Aorta (tissue), 5 donors: ENCODE measurements at places on chromosomes 5 and 9. TPM values are rescaled to one million over a fixed set of nuclear protein-coding genes. Genes with fewer than 3 reads are reported as not detected.

DNA sequence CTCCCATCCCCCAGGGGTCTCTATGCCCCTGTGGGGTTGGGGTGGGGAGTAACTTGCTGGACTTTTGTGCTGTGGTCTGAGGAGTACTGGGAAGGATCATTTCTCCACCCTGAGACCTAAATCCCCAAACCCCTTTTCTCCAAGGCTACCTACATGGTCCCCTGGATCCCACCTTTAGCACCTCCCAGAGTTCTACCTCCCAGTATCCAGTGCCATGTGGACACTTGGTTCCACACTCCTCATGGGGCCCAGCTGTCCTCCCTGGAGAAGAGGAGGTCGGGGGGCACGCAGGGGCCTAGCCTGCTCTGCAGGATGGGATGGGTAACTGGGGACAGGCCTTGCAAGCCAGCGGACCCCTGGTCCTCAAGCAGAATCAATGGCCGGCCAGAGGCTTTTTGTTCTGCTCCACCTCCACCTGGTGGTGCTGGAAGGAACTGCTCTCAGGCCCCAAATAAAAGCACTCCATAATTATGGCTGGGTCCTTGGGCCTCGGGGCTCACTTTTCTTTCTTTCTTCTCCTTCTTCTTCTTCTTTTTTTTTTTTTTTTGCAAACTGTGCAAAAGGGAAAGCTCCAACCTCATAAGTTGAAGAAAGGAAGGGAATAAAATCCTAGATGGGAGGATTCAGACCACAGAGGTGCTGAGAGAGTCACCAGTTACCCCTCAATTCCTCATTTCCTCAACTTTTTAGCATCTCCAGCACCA is 68.4 kb downstream of the PSD2 start:
- peak; percentile 87 for DNase-seq

DNA sequence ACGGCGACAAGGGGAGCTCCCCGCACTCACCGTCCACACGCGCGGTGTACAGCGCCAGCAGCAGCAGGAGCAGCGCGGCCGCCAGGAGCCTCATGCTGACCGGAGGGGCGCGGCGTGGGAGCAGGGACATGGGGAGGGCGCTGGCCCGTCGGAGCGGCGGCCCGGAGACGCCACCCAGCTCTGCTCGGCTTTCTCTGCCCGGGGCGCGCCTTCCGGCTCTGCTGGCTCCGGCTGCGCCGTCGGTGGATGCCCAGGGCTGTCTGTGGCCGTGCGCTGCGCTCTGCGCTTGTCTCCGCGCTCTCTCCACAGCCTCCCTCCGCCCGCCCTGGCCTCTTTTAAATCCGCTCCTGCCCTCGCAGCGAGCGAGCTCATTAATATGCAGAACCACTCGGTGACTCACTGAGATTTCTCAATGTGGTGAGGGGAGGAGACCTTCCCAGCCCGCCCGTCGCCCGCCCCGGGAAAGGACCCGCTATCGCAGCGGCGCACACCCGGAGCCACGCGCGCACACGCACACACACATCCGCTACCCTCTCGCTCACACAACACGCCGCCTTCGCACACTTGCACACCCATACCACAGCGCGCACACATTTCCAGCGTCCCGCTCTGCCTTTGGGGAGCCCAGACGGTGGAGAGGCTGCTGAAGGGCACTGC is at the start of gene CXCL14:
Gene CXCL14, minus strand, starts transcription at position 307 of the 657 bp plus-strand sequence. Its CDS starts 213 bp downstream, at position 94.
- DNase-seq, result peak; percentile 84

The FGFR4 gene
- 0.23 TPM for total RNA-seq

The NCS1 gene
- total RNA-seq, result 72.1 TPM

DNA sequence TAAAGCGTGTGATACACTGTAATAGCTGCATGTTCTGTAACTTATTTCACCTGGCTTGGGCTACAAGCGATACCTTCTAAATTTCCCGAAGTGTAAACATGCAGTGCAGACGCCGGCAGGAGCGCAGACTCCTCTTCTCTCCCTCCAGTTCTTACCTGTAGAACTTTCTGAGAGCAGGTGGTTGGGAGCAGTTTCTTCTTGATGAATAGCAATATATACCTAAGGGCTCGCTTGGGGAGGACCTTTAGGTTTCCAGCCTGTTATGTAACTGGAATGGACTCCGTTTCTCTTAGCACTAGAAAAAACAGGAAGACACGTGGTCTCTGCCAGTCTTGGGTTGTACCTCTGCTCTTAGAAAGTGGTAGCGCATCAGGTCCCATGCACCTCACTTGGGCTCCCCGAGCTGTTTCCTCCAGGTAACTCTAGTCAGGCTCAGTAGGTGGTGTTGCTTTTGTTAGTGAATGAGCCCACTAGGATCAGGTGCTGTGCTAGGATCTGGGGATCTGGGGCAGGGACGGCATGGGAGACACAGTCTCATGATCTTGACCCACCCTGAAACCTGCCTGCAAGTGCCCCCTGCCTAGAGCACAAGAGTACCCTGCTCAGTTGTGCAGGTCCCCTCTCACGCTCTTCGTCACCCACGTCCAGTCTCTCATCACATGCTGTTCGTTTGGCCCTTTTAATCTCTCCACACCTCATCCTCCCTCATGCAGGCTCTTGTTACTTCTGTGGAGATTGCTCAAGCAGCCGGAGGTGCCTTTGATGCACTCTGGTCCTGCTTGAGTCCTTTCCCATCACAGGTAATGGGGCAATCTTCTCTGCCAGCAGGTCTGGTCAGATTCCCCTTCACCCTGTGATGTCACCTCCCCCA is 2.8 kb downstream of the TENT4A start:
- no peak for DNase-seq

- no peak for DNase-seq
These were observed 21.0 kb downstream of the DHX29 start for GRCh38 chr5:55286411-55286933.

GRCh38 chr9:3863111-3863528 is 337.3 kb upstream of the RFX3 start:
- peak; percentile 49 for DNase-seq

DNA sequence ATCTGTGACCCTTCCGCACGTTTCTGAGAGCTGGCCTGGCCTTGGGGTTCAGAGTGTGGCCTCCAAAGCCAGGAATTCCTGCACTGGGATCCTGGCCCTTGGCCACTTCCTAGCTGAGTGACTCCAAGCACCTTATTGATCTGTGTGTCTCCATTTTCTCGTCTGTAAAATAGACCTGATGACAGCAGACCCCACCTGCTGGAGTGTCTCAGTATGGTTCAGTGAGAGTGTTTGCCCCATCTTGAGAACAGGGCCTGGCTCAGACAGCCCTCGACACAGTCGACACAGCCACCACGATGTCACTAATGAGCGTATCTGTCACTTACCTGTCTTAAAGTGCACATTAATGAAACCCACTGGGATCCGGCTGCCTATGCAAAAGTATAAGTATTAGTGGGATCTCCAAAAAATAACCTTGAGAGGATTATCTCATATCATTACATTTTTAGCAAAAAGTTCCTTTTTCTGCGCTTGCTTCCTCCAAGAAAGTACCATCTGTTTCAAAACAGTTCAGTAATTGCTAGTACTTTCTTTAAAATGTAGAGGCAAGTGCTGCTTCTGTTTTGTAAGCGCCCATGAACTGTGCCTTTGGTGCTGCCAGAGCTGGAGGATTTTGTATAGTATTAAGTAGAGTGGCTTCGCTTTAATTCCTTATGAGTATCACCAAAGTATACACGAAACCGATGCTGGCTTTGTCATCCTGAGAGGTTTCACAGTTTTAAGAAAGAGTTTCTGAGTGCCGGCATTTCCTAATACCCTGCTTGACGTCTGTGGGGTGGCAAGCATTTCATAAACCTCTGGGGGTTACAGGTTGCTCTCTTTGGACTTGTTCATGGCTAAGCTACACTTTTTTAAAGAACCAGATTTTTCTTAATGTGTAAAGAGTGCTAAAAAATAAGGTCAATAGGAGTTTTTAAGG is 31.7 kb downstream of the UBE2QL1 start:
- DNase-seq, result no peak
